ENCODE measurements at places on chromosomes 11 and 22.

DNA sequence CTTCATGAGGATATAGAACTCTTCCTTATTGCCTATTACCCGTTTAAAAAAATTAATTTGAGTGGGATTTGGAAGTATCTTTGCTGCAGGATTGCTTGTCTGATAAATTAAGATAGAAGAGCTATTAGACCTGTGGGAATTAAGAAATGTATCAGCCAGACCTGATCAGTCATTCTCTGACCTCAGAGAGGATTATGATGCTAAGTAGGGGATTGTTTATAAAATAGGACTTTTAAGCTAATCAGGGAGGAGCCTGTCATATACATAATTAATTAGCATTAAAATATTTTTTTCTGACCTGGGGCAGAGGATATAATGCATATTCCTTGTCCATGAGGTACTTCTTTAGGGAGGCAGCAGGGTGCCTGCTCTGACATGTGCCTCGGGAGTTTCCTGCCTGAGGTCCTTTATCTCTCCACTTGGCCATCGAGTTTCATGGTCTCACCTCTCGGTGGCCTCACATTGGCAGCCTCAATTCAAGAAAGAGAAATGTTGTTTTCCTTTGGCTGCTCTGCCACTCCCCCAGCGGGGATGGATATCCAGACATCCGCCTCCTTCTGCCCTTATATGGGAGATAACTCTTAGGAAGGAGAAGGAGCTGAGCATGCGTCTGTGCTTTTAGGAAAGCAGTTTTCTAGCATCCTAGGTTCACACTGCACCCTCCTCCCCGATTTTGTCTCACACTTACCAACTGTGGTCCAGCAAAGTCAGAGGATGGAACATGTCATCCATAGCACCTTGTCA is 41.1 kb downstream of the DIXDC1 start:
- peak; percentile 71 for DNase-seq

DNA sequence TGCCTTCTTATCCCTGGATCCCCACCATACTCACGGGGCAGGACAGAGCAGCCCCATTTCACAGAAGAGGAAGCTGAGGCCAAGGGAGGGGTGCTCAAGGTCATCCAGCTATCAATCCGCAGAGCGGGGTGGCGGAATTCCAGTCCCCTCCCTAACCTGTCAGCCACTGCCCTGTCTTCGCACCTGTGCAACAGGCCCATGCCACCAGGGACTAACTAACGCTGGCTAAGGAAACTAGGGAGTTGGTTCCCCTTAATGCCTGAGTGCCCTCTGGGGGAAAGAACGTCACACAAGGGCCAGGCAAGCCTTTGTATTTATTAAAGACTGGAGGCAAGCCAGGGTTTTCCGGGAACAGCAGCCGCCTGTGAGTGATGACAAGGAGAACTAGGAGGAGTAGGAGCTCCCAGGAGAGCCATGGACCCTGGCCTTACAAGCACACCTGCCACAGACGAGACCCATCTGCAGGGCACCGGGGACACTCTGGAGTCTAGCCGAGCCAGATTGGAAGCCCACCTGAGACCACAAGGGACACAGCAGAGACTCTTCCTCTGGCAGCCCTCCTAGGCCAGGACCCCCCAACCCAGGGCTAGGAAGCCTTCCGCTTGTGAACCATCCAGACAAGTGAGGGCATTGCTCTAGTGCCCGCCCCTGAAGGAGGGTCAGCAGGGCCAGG is 64.4 kb downstream of the MYH9 start:
- peak; percentile 44 for DNase-seq

DNA sequence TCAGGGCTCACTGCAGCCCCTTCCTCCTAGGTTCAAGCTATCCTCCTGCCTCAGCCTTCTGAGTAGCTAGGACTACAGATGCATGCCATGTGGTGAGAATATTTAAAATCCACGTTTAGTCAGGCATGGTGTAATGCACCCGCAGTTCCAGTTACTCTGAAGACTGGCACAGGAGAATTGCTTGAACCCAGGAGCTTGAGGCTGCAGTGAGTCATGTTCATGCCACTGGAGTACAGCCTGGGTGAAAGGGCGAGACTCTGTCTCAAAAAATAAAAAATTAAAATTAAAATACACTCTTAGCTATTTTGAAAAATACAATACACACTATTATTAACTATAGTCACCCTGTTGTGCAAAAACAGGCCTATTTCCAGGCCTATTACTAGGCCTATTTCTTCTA is 38.4 kb downstream of the NOX4 start:
- no peak for DNase-seq

DNA sequence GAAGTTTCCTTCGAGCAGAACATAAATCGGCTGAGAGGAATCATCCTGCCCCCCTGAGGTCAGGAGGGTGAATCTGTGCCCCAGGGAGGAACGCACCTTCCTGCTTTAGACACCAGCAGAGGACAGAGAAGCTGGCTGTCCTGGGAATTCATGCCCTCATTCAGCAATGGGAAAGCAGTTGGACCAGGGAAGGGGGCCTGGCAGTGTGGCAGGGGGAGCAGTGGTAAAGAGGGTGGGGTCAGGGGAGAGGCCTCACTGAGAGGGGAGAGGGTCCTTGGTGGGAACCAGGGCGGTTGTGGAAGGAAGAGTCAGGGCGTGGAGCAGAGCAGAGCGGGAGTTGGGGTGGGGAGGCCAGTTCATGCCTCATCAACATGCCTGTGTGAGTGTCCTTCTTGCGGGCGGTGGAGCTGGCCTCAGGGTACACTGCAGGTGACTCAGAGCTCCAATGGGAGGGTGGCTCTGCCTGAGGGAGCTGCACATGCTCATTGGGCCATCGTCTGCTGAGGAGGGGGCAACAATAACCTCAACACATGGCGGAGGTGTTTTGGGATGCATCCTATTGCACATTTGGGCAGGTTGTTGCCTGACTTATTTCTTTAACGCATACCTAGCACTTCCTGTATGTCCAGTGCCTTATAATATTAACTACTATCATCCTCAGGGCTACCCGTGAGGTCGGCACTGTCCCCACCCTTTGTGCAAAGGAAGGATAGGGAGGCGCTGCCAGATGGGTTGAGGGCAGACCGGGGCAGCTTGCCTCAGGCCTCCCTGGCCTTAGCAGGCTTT is 23.2 kb downstream of the MED15 start:
- DNase-seq: peak; percentile 69

- DNase-seq: peak; percentile 72
These were observed 5.3 kb downstream of the OMP start for GRCh38 chr11:77107950-77108349.

- DNase-seq: no peak
These were observed 145.6 kb downstream of the FEZ1 start for GRCh38 chr11:125350206-125351032.

DNA sequence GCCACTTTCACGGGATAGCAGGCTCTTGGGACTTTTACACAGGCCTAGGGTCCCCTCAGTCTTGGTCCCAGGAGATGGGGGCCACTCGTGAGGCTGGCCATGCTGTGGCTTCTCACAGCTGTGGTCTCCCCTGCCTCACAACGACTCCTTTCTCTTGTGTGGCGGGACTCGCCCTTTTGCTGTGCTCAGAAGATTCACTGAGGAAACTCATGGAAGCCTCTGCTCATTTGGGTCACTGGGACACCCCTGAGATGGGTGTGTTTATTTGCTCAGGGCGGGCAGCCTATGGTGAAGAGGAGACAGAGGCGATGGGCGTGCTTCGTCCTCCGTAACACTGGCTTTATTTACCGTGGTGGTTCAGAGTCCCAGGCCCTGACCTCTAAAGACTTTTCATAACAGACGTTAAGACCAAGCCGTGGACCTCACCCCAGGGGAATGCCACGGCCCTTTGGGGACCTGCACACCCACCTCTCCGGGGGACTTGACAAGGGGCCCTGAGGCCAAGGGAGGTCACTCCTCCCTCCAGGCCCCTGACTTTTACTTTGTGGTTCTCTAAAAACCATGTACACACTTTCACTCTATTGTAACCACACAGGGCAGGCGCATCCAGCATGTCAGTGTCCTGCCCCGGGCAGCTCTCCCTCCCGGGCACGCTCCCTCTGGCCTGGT is 15.5 kb downstream of the TEF start:
- no peak for DNase-seq

DNA sequence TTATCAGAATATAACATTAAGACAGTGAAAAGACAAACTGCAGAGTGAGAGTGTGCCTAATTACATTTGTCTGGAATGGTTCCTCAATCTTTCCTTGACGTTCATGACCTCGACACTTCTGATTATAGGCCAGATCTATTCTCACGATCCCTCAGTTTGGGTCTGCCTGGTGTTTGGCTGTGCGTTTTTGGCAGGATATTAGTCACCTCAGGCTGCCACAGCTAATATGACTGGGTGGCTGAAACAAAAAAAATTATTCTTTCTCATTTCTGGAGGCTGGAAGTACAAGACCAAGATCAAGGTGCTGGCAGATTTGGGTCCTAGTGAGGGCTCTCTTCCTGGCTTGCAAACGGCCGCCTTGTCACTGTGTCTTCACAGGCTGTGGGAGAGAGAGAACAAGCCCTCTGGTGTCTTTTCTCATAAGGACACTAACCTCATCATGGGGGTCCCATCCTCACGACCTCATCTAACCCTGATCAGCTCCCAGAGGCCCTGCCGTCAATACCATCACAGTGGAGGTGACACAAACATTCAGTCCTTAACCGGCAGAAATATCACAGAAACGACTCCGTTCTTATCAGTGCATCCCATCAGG is 23.2 kb downstream of the IFITM10 start:
- DNase-seq: no peak

- DNase-seq: no peak
These were observed 3.4 kb downstream of the OR10AG1 start for GRCh38 chr11:55966391-55966790.

GRCh38 chr22:20433686-20434241 is 3.9 kb downstream of the SCARF2 start:
- DNase-seq: no peak

- no peak for DNase-seq
These were observed 23.6 kb downstream of the RCOR2 start for GRCh38 chr11:63893355-63893754.

DNA sequence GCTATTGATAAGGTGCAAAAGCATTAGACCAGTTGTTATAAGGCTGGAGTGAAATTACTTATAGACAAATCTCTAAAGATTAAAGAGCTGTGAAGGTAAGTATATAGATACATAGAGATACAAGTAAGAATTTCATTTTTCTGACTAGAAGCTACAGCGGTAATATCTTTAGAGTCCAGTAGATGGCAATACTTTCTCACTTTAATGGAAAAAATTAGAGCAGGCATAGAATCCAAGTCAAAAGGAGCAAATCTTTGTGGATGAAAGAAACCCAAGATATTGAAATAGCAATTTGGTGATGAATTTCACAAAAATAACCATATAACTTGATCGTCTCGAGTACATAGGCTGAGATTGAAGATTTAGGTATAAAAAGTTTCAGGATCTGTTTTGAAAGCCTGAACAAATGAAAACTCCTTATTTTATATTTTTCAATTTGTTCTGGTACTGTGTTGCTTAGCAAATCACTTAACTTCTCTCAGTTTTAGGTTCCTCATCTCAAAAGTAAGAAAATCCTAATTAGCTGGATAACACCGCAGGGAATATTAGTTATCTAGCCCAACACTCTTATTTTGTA is 81.9 kb downstream of the UVRAG start:
- DNase-seq: peak; percentile 49

DNA sequence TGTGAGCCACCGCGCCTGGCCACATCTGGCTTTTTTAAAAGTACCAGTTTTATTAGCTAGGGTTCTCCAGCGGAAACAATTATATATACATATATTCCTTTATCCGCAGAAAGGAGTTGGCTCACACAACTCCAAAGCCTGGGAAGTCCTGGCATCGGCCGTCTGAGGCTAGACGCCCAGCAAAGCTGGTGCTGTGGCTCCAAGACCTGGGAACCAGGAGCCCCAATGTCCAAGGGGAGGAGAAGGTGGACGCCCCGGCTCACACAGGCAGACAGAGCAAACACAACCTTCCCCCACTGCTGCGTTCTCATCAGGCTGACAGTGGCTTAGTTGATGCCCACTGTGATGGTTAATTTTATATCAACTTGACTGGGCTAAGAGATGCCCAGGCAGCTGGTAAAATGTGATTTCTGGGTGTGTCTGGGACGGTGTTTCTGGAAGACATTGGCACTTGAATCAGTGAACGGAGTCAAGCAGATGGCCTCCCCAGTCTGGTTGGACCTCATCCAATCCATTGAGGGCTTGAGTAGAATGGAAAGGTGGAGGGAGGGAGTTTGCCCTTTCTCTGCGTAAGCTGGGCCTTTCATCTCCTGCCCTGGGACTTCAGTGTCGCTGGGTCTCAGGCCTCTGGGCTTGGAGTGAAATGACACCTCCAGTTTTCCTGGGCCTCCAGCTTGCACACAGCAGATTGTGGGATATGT is 904.4 kb downstream of the BRD1 start:
- DNase-seq: no peak

DNA sequence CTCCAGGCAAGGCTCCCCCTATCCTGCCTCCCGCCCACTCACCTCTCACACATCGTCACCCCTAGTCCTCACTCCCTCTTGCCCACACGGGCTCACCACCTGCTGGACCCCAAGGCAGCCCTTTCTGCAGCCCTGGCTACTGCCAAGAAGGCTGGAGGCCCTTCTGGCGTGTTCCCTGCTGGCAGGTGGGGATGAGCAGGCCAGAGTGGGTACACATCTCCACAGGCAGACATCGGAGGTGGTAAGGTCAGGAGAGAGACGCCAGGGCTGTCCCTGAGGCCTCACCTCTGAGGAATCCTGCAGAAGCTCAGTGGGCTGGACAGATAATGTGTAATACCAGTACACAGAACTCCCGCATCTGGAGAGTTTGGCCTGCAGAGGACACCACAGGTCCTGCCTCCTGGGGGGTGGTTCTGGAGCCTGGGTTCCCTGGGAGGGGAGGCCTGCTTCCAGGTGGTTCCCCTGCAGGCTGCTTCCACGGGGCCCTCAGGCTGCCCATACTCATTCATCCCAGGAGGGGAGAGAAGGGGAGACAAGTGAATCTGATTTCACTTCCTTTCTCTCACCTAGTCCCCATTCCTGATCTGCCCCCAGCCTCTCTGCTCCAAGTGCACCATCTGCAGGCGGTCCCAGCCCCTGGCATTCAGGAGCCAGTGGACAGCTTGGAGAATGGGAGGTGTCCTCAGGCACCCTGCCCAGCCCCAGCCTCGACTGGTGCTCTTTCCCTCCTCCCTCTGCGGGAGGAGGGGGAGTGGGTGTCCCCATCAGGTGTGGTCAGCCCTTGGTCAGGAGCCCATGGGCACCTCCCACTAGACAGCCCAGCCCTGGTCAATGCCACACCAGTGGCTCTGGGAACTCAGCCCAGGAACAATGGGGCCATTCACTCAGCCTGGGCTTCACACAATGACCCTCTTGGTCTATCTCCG is 6.1 kb upstream of the CHST1 start:
- DNase-seq: no peak

GRCh38 chr11:78825591-78826020 is 250.9 kb upstream of the NARS2 start:
- peak; percentile 37 for DNase-seq

DNA sequence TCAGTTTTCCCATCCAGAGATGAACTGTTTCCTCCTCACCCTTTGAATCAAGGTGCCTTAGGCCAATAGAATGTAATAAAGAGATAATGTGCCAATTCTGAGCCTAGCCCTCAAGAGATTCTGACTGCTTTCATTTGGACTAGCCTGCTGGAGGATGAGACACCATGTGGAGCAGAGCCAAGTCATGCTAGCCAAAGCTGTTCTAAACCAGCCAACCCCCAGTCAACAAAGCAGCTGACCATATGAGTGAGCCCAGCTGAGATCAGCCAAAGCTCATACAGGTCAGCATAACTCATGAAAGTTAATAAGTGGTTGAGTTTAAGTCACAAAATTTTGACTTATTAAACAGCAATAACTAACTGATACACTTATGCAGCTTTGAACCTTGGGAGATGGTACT is 66.7 kb upstream of the DBX1 start:
- DNase-seq: no peak

All from fibroblast of skin of abdomen (primary cell).